ENCODE measurements at places on chromosomes 7 and 10.

DNA sequence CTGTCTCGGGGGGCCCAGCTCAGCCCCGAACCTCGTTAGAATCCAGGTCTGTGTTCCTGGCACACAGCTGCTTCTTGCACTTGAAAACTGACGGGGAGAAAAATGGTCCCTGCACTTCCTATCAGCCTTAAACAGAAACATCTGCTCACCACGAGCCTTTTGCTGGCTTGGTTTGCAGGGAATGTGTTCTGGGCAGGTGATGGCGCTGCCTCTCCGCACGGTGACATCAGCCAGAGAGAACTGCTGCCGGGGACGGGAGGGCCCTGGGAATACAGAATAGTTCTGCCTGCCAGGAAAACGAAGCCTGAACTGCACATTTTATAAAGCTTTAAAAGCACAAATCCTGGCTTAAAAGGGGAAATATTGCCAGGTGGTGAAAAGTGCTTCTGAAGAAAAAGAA is 622.5 kb downstream of the TYW1 start:
- DNase-seq = no peak

DNA sequence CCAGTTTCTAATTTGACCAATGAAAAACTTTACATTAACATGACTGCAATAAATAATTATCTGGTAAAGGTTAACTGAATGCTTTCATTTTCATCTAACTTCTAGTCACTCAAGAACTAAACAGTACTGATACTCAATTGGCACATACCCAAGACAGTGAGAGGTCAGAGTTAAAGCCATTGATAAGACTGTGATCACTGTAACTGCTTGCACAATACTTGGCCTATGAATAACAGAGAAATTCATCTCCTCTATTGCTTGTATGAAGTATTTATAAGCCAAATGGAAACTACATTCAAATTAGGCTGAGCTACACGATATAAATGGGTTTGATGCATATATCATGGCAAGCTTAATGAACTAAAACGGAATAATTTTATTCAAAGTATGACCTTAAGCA is 43.0 kb downstream of the HERC4 start:
- no peak for DNase-seq

- DNase-seq = no peak
These were observed 56.9 kb upstream of the NPY start for GRCh38 chr7:24227068-24227467.

GRCh38 chr7:76505168-76506080 is 4.9 kb upstream of the UPK3B start:
- no peak for DNase-seq

GRCh38 chr7:49717547-49717946 is 55.9 kb upstream of the VWC2 start:
- DNase-seq = no peak

GRCh38 chr7:14717816-14718215 is 184.7 kb downstream of the DGKB start:
- no peak for DNase-seq

- DNase-seq = no peak
These were observed 6.2 kb upstream of the IGF2BP3 start for GRCh38 chr7:23476286-23477156.

DNA sequence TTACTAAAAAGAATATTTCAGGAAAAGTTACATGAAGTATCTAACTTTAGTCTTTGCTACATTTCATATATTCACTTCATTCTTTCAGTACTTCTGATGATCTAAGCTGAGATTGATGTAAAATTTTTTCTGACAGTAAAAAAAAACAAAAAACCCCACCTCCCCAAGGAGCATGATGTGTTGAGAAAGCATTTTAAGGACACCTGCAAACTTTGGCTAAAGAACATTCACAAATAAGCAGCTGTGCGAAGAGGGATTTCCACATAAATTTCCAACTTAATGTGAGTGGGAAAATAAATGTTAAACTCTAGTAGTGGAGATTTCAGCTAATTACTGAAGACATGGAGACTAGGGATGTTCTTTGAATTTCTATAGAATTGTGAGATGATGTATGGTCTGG is 35.5 kb downstream of the DLD start:
- no peak for DNase-seq

DNA sequence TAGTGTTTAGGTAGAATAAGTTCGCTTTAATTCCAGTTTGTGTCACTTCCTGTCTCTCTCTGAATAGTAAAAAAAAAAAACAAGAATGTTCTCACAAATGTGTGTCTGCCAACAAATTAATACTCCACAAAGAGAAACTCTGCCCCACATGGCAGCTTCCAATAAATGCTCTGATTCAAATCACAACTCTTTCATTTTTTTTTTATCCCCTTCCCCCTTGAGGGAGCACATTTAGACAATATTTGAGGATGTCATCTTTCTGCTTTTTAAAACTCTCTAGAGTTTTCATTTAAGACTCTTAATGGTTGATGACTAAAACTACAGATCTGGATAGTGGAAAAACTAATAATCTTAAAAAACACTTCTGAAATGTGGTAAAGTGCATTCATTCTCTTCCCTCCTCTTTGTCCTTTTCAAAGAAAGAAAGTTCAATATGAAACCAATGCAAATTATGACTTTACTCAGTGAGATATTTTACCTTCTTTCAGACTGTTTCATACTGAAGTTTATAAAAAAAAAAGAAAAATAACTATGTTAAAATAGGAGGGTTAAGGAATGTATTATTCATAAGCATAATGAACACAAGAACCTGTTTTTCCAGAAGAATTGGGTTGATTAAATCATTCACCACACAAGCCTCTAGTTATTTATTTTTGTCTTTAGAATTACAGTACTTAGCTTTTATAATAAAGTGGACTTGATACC is 42.3 kb downstream of the ARID5B start:
- DNase-seq = no peak

GRCh38 chr7:156640949-156641485 is 443 bp downstream of the RNF32 start:
- no peak for DNase-seq
